ENCODE measurements at places on chromosomes 6 and 20.

DNA sequence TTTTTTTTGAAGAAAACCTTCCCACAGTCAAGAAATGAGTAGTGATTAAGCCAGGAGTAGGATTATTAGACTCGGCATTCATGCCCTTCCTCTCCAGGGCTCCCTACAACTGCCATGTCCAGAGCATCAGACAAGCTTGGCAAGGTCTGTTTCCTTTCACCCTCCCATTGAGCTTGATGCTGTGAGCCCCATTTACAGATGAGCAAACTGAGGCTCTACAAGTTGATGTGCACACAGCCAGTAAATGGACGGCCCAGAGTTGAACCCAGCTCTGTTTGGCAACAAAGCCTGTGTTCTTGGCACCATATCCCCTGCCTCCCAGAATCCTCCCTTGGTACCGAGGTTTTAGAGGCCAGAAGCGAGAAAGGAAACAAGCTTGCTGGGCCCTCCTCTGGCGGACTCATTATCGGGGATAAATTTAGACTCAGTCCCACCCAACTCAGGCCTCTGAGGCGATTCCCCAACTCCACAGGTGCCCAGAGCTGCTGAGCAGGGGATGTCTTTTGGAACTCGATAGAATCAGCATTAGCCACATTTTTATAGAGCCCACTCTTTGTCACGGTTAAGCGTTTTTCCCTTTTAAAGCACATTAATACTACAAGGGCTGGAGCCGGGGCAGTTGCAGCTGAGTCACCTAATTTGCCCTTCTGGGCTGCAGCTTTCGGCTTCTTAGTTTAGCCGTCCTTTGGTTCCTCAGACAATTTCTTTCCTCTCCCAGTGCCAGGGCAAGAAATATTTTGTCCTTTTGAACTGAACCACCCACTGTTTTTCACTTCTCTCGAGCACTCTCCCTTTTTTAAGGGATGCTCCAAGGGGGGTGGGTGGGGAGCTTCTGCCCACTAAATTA is 23.0 kb upstream of the NFATC2 start:
- no peak for DNase-seq

- no peak for DNase-seq
Measured at GRCh38 chr20:11881449-11881848, 36.2 kb upstream of the BTBD3 start.

- DNase-seq: no peak
Measured at GRCh38 chr6:36235309-36235708, 34.6 kb upstream of the PNPLA1 start.

DNA sequence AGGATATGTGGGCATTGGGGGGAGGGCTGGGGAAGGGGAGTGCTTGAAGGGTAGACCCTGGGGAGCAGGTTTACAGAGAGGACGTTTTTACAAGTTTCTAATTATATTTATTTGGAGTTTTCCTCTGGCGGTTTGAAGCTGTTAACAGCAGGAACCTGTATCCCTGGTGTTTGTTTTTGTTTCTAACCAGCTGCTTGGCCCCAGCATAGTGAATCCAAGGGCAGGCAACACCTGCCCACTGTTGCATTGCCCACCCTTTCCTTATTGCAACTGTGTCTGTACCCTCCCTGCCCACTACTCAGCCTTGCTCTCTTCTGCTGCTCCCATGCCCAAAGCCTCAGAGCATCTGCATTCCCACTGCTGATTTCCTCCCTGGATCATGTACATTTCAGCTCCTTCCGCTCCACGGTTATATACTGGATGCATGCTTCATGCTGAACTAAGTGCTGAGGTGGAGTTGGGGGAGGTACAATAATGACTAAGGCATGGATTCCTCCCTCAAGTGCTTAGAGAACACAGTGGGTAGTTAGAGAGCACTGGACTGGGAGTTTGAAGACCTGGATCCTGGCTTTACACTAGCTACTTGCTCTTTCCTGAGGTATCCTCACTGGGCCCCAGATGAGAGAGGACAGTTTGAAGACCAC is 6.0 kb downstream of the SCUBE3 start:
- no peak for DNase-seq
